ENCODE measurements at places on chromosomes 7 and 10.
A peak's percentile ranks its signal among the peaks of the same experiment; 100 is the strongest.

DNA sequence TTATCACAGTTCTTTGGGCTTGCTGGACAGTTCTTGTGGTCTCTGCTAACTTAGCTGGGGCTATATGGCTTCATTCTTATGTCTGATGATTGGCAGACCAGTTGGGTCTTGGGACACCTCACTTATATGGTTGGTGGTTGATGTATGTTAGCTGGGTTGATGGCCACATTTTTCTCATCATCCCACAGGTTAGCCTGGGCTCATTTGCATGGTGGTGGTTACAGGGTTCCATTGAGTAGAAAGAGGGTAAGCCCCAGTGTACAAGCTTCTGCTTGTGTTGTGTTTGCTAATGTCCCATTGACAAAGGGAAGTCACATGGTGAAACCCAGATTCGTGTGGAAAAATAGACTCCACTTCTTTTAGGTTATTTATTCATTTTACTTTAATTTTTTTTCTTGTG, 40.6 kb downstream of the TMEM60 start:
- DNase-seq, result no peak

DNA sequence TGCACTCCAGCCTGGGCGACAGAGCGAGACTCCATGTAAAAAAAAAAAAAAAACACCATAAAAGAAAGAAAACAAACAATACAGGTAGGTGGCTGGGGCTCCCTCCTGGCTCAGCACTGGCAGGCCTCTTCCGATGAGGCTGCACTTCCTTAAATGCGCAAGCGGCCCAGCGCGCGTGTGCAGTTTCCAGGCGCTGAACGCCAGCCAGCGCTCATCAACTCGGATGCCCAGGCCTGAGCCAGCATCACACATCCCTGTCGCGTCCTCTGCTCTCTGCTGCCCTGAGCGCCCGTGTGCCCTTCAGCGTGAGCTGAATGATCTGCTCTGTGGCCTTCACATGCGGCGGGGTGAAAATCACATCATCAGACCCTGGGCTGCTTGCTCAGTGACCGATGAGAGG, 31.8 kb downstream of the NUDT1 start:
- no peak for DNase-seq

DNA sequence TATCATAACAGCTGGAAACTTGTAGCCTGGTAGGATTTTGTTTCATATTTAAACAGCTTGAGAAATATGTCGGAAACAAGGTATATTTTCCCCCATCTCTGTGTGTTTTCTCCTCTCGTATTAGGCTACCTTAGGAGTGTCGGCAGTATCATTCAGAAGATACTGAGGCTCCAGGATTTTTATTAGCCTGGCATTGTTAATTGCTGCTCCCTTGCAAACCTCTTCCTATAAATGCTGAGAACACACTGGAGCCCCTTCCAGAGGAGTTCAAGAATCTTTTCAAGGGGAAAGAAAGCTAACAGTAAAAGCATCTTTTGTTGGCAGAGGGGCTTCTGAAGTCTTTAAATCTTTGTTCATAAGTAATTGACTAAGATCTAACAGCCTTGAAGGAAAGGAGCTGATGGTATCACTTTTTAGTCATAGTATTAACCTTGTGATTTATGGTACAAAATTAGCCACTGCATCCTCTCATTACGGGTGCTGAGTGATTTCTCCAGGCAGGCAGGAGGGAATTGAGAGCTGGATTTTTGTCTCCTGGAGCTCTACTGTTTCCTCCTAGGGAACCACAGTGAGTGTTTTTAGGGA, 998.7 kb downstream of the LRMDA start:
- DNase-seq, result no peak

GRCh38 chr7:16698200-16698905, 52.4 kb downstream of the BZW2 start:
- peak; percentile 19 for DNase-seq

DNA sequence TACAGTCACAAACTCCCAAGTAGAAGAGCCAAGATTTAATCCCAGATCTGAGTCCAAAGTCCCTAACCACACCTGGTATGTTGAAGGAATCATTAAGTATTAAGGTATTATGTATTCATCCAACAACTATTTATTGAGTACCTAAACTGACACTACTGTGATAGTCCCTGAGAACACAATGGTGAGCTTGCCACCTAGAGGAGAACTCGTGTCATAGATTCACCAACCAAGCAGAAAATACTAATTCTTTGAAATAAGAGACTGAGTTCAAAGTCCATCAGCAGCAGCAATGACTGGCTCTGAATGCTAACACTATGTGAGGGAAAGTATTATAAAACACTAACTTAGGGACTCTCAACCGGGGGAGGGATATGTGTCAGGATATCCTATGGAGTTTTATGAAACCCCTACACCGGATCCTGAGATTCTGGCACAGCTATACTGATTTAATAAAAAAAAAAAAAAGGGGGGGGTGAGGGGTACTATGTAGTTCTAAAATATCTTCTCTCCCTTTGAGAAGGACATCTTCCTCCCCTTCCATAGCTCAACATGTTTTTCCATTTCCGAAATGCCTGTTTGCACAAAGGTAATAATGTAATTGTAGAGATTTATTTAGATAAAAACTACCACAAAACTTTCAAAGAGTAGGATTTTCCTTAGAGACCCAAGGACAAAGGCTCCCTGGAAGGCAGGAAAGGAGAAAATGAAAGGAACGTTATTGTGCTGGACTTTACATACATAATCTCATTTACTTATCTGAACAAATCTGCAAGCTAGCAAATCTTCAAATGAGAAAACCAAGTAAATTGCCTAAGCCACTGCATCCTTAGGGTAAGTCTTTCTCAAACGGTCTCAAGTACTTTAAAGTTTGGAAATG, 1.6 kb downstream of the NCOA4 start:
- peak; percentile 59 for DNase-seq

DNA sequence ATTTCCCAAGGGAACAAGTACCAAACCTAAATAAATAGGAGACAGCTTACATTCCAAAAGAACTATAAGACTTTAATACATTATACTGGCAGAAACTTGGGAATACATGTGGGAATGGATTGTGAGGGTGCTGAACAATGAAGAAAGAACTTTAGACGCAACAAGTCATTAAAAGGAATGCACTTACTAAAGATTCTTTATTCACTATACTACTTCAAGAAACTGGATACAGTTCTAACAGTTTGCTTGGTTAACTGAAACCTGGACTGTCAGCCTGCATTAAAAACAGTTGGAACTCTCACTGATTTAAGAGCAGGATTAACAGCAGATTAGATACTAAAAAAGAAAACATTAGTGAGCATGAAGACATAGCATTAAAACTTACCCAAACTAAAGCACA, 12.0 kb downstream of the CACUL1 start:
- no peak for DNase-seq

- DNase-seq, result no peak
Observed at GRCh38 chr7:159120540-159120919, 24.1 kb downstream of the VIPR2 start.

- DNase-seq, result peak; percentile 15
Observed at GRCh38 chr7:94182066-94182465, 177.9 kb upstream of the BET1 start.

DNA sequence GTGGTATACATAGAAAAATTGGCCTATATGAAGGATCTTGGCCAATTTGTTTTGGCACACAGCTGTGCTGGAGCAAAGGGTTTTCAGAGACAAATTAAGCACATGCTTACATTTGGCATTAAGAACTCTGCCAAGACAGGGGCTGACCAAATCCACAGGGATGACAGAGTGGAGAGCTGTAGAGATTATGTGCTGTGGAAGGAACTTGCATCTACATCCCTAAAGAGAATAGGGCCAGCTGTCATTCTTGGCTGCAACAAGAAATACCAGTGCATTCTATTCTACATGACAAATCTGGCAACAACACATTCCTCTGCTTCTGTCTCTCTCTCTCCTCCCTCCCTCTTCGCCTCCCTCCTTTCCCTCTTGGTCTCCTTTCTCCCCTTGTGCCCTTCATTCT, 75.6 kb downstream of the POM121L12 start:
- DNase-seq, result no peak

GRCh38 chr7:10082896-10083295, 890.8 kb upstream of the PHF14 start:
- no peak for DNase-seq

GRCh38 chr7:140033036-140033435, 29.7 kb downstream of the PARP12 start:
- DNase-seq, result no peak

GRCh38 chr7:33155811-33156210, 26.4 kb downstream of the BBS9 start:
- no peak for DNase-seq

GRCh38 chr7:3427957-3428356, 126.9 kb downstream of the SDK1 start:
- DNase-seq, result no peak

DNA sequence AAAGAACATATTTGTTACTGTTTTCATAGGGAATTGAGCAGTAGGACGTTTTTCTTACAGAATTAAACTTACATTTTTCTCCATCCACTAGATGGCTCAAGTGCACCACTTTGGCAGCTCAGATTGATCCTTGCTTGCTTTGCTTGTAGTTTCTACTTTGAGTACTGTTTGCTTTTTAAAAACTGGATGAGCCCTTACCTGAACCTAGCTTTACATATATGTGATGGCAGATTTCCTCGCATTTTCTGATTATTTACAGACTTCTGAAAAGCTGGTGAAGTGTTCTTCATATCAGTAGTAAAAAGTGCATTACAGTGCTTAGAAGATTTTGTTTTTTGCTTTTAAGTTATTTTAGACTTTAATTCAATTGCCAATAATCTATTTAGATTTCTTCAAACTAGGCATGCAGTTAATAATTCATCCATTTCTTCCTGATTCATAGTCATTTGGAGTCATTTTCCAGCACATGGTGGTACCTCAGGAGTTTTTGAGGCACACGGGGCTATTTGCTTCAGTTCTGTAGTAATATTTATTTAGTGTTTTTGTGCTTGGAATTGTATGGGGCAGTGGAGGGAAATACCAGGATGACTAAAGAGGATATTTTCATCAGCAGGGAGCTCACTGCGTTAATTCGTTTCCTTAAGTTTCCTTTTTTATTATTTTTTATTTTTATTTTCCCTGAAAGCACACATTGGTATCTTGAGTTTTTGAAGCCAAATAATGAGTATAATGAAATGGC, 57.3 kb downstream of the MAPK8 start:
- peak; percentile 25 for DNase-seq

- no peak for DNase-seq
Observed at GRCh38 chr7:158428837-158429753, 158.5 kb downstream of the PTPRN2 start.

- no peak for DNase-seq
Observed at GRCh38 chr10:35244549-35244948, 91.8 kb upstream of the CCNY start.

DNA sequence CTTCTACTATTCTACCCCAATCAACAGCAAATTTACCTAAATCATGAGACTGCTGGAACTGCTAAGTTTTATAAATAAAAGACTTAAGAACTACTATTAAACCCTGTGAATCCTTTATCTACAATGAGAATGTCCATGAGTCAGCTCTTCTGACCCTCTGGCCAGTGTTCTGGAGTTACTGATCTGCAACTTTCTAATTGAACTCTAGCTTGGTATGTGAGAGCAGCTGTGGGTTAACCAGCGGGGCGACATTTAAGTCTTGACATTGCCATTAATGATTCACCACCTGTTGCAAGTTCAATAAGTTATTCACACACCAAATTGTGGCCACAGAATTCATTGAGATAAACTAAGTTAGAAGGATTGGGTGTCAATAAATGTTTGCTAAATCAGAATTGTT, 359.8 kb downstream of the PCDH15 start:
- no peak for DNase-seq

- no peak for DNase-seq
Observed at GRCh38 chr10:29512425-29512974, 122.3 kb downstream of the SVIL start.

GRCh38 chr7:29401769-29402168, 161.9 kb upstream of the PRR15 start:
- no peak for DNase-seq

- no peak for DNase-seq
Observed at GRCh38 chr10:101828766-101829551, 10.7 kb upstream of the OGA start.

GRCh38 chr10:59400214-59400613, 37.9 kb upstream of the FAM13C start:
- DNase-seq, result no peak

- no peak for DNase-seq
Observed at GRCh38 chr10:86692023-86692514, 23.8 kb downstream of the LDB3 start.

GRCh38 chr7:25638068-25638467, 409.8 kb upstream of the NPVF start:
- DNase-seq, result no peak

DNA sequence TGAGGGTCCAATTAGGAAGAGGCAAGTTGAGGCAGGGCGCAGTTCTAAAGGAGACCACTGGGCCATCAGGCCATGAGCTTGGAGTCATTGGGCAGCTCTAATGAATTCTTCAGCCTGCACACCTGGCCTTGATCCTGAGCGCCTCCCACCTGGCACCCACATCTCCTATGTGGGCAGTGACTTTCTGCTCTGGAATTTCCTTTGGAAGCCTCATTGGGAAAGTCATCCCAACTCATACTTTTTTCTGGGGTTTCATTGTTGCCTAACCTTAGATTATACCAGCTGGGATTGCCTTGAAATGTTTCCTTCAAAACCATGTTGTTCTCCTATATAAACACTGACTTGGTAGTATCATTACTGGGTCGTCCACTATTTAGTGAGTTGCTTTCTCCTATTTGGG, 54.1 kb downstream of the PLPP4 start:
- DNase-seq, result no peak

- DNase-seq, result peak; percentile 8
Observed at GRCh38 chr10:24858288-24859270, 93.8 kb downstream of the PRTFDC1 start.

GRCh38 chr7:24701261-24702235, 55.7 kb downstream of the GSDME start:
- peak; percentile 46 for DNase-seq
